Epithelial cell of proximal tubule (primary cell): ENCODE measurements at places on chromosomes 7 and 10.

GRCh38 chr10:82762641-82763040 lies 887.6 kb downstream of the NRG3 start:
- DNase-seq = no peak

DNA sequence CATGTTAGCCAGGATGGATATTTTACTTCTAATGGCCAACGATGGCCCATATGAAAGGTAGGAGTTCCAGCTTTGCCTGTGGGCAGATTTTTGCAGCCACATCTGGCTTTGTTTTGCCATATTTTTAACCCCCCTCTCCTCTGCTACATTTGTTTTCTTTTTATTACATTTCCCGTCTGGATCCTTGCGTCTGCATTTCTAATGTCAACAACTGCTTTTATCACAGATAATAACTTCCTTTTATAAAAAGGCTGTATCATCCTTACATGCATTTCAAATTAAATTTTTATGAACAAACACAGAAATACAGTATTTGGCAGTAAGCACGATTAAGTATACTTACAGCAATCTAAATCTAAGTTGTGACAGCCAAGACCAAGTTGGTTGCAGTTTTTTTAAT lies 156.0 kb downstream of the BAMBI start:
- DNase-seq = no peak

DNA sequence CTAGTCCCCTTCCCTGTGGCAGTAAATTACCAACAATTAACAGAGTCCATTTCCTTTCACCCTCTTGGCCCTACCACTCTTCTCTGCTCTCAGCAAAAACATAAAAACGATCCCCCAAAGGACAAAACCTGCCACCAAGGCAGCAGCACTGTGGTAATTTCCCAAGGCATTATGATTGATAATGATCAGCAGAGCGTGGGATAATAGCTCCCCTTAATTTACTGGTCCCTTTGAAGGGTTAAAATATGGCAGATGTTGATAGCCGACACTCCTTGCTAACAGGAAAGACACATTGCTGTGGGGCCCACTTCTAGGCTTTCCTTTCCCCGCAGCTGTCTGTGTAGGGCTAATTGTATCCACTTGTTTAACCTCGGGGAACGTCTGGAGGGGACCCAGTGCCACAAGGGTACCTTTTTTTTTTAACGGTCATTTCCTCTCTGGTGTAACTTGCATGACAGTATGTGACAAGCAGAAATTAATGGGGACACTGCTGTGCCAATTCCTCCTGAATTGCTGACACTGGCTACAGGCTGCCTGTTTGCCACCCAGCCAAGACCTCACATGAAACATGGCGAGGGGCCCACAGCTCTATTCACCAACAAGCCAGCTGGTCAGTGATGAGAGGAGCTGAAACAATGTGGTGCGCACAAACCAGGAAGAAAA lies 81.3 kb downstream of the CDK6 start:
- DNase-seq = no peak

- DNase-seq = no peak
These were observed 44.2 kb downstream of the LRMDA start for GRCh38 chr10:75475460-75476182.

- no peak for DNase-seq
These were observed 292.5 kb upstream of the FZD8 start for GRCh38 chr10:35934642-35934995.

- no peak for DNase-seq
These were observed 140.4 kb downstream of the PIP4K2A start for GRCh38 chr10:22573820-22574569.

DNA sequence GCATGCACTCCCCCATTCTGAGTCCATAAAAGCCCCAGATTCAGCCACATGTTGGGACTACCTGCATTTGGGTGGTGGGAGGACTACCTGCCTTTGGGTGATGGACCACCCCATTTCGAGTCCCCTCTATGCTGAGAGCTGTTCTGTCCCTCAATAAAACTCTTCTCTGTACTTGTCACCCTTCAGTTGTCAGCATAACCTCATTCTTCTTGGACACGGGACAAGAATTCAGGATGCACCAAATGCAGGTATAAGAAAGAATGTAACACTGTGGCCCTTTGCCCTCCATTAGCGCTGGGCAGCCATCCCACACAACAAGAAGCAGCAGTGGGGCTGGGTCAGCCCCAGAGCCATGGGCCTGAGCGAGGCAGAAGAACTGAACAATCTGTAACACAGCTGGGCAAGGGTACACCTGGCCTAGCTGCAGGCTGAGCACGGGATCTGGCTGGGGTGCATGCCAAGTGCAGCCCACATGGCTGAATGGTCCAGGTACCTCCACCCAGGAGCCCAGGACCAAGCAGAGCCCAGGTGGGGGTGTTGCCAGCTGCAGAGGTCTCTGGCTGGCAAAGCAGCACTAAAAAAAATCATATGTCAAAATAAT lies 1344.3 kb upstream of the LRRTM3 start:
- DNase-seq = no peak

GRCh38 chr7:106384373-106384772 lies 99.6 kb upstream of the NAMPT start:
- no peak for DNase-seq

DNA sequence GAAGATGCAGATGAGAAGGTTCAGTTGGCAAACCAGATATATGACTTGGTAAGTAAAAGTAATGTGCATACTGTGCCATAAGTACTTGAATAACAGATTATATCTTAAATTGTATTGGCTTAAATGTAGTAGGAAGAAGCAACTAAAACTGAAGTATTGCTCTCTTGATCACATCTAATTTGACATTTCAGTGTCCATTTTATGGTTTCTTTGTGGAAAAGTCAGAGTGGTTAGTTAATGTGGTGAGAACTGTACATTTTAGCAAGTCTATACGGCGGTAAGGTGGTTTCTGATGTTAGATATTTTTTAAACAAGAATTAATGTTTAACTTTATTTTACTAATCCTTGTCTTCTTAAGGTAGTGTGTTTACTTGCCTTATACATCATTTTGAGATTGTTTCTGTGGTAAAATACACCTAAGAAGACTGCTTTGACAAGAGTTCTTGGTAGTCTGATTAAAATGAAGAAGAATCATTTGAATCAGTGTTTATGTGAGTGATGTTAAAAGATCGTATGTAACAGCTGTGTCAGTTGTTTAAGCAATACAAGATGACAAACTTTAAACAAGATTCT lies 5.1 kb downstream of the ING3 start:
- DNase-seq = no peak

DNA sequence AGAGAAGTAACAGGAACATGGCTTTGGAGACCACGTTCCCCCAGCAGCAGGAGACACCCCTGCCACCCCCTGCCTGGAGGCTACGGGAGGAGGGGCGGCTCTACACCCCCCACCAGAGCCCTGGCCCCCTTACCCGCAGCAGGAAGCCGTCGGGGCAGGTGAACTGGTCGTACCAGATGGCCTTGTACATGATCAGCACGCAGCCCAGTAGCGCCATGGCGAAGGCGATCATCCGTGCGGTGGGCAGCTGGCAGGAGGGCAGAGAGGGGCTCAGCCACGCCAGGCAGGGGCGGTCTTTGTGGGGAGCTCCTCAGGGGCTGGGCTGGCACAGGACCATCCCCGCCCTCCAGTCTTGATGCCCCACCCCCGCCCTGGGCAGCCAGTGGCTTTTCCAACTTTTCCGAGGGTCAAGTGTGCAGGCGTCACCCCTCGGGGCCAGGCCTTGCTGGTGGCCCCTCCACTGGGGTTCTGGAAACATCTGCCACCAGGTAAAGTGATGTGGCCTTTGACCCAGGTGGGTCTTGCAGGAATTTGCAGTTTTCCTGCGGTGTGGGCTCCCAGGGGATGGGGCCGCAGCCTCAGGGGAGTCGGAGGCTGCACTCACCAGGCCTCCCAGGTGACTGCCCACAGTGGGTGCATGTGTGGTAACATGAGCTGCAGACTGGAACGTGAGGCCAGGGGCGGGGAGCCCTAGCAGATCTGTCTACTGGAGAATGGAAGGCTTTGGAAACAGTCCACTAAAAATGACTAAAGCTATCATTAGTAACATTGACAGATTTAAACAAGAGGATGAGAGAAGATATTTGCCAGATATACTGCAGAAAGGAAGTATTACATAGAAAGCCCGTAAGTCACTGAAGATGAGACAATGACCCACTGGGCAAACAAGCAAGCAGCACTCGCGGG lies 9.7 kb downstream of the CALY start:
- no peak for DNase-seq

GRCh38 chr10:909831-910230 lies 21.7 kb downstream of the LARP4B start:
- no peak for DNase-seq

GRCh38 chr7:149728491-149729375 lies 44.7 kb downstream of the ZNF467 start:
- DNase-seq = no peak

DNA sequence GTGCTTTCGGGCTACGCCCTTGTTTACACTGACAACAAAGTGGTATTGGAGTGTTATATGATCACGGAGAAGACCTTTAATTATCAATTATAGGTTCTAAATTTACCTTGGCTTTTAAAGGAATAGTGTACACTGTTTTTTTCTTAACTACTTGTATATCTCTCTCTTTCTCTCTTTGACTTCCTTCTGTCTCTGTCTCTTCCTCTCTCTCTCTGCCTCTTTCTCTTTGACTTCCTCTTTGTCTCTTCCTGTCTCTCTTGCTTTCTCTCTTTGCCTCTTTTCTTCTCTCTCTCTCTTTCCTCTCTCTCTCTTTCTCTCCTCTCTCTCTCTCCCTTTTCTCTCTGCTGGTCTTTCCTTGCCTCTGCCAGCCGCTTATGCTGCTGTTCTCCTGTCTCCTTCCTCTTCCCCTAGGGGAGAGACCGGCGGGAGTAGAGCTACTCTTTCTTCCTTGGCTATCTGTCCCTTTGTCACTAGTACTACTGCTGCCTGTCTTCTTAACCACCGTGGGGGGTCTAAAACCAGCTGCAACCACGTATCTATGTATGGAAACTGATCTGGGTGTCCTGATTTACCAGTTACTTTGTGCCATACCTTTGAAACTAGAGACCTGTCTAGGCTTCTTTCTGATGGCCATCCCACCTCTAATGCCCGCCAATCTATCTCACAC lies 36.9 kb upstream of the GSDME start:
- DNase-seq = no peak

GRCh38 chr7:116574025-116574822 lies 49.4 kb downstream of the CAV1 start:
- DNase-seq = no peak

- DNase-seq = no peak
These were observed at the start of gene PLXNA4 for GRCh38 chr7:132575982-132576720. Gene PLXNA4, minus strand, starts transcription at chr7:132576470. Its CDS starts 67,777 bp downstream, at chr7:132508693.
